ENCODE measurements at places on chromosomes 16 and 17.

GRCh38 chr17:82428546-82428945 is 10.2 kb upstream of the OGFOD3 start:
- no peak for DNase-seq

DNA sequence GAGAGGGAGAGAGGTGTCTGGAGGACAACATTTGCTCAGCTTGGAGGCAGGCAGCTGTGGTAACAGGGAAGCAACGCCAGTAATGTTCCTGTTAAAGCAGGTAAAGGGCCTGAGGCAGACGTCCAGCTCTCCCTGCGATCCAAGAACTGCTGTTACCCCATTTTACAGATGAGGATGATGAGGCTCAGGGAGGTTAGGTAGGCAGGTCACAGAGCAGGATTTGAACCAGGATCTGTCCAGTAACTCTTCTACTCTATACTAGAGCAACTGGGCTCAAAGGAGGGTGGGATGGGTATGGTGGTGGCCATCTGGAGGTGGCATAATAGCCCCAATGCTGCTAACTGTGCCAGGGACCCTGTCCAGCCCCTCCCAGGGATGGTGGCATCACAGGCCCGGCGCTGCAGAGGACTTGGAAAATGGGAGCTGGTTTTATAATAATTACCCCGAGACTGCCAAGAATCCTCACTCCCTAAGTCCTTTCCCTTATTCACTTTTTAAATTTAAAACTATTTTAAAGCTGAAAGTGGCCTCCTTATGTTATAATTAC is 12.0 kb downstream of the CA7 start:
- no peak for DNase-seq

DNA sequence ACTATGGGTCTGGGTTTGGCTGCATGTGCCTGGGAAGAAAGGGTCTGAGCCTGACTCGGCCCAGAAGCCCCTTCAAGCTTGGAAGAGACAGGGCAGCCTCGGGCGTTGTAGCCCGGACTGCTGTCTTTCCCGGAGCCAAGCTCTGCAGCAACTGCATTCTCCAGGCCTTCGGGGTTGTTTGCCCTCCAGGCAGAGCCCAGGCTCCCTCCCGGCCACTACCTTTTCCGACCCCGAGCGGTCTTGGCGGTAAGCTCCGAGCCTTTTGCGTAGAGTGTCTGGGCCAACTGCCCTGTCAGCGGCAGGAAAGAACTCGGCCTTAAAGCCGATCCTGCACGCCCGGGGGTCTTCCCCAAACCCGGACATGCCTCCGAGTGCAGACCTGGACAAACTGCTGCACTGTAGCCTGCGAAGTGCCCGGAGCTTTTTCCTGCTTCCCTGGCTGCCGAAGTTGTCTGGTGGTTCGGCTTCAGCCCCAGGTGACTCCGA is 1.3 kb downstream of the LHX1 start:
- no peak for DNase-seq

GRCh38 chr16:48041981-48042421 is 113.8 kb downstream of the ABCC12 start:
- DNase-seq: no peak

DNA sequence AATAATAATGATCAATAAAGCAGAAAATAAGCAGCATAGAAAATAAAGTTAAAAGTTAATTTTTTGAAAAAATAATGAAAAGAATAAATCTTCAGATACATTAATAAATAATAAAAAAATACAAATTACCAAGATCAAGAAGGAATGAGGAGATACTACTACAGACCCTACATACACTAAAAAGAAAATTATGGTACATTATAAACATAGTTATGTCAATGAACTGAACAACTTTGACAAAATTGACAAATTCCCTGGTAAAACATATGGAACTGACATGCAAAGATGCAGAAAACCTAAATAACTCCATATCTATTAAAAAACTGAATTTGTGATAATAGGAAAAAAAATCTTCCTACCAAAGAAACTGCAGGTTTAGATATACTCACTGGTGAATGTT is 456.7 kb downstream of the PMP22 start:
- DNase-seq: no peak

GRCh38 chr16:31386157-31386984 is 6.8 kb upstream of the ITGAD start:
- no peak for DNase-seq

DNA sequence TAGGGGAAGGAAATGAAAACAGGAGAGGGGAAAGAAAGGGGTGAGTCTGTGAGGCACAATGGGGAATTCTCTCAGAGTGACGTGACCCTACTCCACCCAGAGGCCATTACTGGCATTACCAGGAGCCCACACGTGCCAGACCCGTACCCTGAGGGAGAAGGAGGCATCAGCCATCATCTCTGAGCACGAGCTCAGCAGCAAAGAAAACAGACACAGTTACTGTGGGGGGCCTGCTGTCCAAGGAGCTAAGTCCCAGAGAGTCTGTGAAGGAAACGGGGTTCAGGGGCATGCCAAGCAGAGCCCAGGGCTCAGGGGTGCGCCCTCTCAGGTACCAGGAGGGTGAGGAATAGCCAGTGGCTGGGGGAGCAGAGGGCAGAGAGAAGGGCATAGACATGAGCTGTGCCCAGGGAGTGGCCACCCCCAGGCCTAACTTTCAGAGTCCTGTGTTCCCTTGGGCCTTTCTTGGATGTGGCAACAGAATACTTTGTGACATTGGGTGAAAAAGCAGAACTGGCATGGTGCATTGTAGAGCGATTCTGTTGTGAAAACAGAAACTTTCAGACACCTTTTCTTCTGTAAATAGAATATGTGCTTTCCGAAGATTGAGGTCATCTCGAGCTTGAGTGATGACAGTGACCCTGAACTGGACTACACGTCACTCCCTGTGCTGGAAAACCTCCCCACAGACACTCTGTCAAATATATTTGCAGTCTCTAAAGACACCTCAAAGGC is 11.3 kb downstream of the TAF1C start:
- DNase-seq: no peak

DNA sequence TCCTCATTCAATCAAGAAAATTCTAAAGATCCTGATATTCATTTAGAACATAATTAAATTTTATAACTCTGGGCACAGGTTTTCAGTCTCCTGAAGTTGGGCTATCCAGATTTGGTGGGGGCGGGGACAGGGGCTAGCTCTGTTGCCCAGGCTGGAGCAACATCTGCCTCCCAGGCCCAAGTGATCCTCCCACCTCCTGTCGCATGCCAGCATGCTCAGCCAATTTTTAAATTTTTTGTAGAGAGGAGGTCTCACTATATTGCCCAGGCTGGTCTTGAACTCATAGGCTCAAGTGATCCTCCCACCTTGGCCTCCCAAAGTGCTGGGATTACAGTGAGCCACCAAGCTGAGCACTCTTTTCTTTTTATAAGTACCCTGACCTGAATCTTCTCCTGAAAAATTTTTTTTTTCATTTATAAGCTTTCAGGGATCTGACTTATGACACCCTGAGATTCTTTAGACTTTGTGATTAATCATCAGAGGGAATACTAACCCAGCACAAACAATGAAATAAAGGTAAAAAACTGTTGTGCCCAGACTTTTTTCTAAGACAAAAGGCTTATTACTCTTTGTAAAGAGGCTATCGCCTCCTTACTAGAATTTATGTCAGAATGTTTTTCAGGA is 62.6 kb downstream of the TUBD1 start:
- no peak for DNase-seq

DNA sequence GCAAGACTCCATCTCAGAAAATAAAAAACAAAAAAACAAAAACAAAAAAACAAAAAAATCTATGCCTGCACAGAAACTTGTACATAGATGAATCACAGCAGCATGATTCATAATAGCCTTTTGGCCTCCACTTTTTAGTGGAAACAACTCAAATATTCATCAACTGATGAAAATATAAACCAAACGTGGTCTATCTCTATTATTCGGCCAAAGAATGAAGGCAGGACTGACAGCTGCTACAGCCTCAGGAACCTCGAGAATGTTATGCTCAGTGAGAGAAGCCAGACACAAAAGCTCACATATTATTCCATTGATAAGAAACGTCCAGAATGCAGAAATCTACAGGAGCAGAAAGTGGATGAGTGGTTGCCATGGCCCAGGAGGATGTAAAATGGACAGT is 19.8 kb downstream of the PPL start:
- no peak for DNase-seq

DNA sequence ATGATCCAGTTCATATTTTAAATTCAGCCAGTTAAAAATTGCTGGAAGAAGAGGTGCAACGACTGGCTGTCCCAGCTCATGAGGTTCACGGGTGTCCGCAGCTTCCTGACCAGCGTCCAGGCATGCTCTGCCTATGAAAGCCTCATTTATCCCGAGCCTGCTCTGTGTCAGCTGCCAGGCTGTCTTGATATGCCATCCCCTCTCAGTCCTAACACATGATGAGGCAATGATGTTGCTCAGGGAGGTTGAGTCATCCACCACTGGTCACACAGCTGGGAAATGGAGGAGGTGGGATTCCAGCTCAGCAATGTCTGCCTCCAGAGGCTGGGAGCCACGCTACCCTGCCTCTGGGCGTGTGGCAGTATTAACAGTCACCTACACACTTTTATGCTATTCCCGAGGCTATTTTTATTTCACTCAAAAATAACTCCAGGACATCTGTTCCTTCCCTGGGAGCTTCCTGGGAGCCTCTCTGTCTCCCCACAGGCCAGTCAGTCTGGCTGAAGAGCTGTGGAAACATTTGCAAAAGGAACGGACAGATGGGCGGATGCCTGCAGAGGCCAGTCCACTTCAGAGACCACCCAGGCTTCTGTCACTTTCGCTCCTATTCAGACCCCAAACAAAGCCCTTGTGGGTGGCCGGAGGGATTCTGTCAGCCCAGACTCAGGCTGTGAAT is 22.5 kb downstream of the RAB11FIP4 start:
- no peak for DNase-seq

DNA sequence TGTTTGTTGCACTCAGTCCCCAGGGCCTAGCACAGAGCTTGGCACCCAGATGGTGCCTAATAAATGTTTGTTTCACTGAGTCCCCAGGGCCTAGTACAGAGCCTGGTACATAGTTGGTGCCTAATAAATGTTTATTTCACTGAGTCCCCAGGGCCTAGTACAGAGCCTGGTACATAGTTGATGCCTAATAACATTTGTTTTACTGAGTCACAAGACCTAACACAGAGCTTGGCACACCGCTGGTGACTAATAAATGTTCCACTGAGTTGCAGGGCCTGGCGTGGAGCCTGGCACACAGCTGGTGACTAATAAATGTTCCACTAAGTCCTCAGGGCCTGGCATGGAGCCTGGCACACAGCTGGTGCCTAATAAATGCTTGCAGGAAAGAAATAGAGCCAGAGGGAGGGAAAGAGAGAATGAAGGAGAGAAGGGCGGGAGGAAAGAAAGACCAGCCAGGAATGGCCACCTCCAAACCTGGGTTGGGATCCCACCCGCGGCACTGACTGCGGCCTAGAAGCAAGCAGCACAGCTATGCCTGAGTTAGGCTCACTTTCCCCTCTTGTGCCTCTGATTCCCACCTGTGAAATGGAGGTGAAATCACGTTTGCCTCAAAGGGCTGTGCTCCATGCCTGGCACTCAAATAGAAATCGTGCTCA is 7.5 kb downstream of the SLC5A11 start:
- no peak for DNase-seq

DNA sequence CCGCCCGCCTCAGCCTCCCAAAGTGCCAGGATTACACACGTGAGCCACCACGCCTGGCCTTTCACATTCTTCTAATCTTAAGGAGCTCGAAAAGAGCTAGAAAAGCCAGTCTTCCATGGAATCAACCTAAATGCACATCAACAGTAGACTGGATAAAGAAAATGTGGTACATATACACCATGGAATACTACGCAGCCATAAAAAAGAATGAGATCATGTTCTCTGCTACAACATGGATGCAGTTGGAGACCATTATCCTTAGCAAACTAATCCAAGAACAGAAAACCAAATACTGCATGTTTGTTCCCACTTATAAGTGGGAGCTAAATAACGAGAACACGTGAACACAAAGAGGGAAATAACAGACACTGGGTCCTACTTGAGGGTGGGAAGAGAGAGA is 3.1 kb downstream of the CTC1 start:
- DNase-seq: no peak

DNA sequence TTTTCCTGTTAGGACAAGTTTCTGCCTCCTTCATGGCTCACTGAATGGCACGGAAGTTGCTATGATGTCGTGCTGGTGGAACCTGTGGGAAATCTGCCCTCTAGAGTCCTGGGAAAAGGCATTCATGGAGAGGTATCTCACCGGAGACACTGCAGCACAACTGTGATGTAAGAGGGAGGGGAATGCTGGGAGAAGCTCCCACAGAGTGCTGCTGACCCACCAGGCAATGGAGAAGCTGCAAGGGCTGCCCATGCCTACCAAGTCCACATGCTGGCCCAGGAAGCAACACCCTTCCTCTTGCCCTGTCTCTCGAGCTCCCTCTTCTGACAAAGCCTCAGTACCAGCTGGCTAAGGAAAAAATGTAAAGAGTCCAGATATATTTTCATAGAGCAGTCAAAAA is 45.2 kb upstream of the SLC5A11 start:
- DNase-seq: no peak

GRCh38 chr17:16293931-16294330 is 59.3 kb downstream of the CENPV start:
- DNase-seq: no peak

GRCh38 chr16:10003486-10003885 is 178.7 kb downstream of the GRIN2A start:
- DNase-seq: no peak

DNA sequence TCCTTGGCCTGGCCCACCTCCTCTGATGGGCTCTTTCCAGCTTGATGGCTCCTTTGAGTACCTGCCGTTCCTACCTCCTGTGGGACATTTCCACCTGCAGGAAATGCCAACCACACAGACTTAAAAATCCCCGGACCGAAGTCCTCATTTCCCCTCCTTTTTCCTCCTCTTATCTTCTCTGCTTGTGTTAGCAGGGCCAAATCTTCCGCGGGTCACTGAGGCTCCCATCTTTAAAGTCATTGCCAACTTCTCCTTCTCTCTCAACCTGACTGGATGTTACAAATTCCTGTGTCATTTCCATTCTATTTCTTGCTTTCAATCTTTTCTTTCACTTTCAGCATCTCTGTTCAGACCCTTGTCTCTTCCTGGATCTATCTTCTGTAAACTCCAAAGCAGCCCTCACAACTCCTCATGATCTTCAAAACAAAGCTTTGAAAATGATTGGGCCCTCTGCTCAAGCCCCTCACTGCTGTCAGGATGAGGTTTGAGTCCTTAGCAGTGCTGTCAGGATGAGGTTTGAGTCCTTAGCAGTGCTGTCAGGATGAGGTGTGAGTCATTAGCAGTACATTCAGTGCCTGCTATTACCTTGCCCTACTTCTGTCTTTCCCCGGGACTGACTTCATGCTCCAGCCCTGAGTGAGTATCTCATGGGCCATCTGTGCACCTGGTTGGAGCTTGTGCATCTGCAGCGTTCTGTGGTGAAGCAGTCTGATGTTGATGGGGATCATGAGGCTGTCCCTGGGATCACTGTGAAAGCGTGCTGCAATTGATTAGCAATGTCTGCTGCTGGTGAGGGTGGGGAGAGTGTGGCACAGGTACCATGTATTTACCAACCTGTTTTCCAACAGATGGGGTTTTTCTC is 100.1 kb downstream of the IRF8 start:
- DNase-seq: no peak

DNA sequence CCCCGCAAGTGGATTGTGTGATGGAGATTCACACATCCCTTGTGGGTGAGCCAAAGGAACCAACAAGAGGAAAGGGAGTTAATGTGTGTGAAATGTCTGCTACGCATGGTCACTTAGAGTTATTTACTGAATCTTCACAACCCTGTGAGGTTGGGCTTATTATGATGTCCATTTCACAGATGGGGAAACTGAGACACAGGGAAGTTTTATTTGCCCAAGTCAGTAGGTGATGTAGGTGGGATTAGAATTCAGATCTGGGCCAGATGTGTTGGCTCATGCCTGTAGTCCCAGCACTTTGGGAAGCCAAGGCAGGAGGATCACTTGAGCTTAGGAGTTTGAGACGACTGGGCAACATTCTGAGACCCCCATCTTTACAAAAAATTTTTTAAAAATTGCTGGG is 11.6 kb upstream of the DLX4 start:
- DNase-seq: no peak
